ENCODE measurements at places on chromosomes 3 and 15.

DNA sequence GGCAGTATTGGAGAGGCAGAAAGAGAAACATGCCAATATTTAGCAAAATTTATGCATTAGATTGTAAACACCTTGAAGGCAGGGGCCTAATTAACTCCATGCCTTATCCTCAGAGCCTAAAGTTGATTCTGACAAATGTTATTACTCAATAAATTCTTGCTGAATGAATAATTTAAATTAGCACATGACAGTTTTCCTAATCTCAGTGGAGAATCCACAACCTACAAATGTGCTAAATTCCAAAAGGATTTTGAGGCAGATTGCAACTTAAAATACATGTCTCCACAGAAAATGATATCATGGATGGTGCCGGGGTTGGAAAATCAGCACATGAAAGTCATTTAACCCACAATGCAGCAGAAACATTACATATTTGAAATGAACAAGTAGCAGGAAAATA lies 41.1 kb upstream of the NANOGP8 start:
- DNase-seq: no peak

DNA sequence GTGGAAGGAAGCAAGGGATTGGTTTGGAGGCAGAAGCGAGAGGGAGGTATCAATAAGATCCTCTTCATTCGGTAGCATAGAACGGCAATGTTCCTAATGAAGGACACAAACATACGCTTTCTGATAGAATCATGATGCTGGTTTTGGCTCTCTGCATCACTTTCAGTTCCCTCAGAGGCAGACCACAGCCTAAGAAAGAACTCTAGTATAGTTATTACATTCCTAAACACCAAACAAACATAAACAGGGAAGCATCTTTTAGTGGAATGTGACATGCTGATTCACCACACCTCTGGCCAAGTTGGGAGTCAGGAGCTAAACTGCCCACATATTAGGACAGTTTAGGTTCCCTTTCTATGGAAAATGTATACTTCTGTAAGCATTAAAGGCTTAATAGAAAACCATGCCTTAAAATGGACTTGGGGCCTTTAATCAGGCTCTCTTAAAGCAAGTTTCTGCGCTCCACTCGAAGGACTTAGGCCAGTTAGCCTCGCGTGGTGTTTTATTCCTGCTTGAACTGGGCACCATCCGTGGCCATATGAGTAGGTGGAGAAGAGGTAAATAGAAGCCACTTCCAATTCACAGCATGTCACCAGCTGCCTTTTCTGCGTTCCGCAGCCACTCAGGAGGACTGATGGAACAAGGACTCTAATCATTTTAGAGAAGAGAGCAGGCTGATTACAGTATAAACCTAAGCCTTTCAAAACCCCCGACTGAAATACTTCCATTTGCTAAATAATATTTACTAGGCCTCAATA lies 53.7 kb downstream of the CD47 start:
- DNase-seq: no peak

DNA sequence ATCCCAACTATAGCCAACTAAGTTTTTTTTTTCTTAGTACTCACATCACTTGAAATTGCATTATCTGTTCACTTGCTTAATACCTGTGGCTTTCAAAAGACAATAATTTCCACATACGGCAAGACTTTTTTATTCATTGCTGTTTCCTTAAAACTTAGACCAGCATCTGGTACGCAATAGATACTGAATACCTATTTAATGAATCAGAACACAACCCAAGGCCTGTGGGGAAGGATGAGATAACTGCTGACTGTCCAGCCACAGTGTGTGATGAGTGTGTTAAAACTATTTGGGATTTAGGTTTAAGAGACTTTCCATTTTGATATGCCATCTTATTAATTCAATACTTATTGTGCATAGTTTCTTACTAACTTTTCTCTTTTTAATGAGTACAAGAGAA lies 988.7 kb downstream of the NTRK3 start:
- no peak for DNase-seq

GRCh38 chr15:99344639-99345038 lies 93.4 kb downstream of the LRRC28 start:
- no peak for DNase-seq

GRCh38 chr3:189937302-189938127 lies 183.2 kb downstream of the P3H2 start:
- no peak for DNase-seq

DNA sequence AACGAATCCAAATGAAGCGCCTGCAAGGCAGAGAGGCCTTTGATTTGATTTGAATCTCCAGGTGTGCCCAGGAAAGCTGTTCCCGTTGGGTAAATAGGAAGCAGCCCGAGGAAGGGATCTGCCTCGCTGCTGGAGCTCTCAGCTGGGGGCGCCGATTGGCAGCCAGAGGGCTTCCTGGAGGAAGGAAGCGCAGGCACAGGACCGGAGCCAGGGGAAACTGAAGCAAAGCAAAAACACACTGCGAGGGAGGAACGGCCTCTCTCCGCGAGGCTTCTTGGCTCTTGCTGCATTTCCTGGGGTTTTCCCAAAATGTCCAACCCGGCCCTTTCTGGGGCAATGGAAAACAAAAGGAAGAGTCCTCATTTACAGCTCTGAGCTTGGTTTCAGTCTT lies 80.3 kb downstream of the TMEM266 start:
- no peak for DNase-seq

Data from activated CD4-positive, alpha-beta T cell treated with anti-CD3 and anti-CD28 coated beads, Interleukin-2, amount 50 U/mL, for 4 hours (primary cell).